Tibial nerve (tissue), 4 donors: ENCODE measurements at places on chromosomes 16 and 17. TPM values are rescaled to one million over a fixed set of nuclear protein-coding genes. Genes with fewer than 3 reads are reported as not detected.

Gene RASL10B
- total RNA-seq: 25.3 TPM

Gene ABCA9
- 118 TPM for total RNA-seq

Gene DRC3
- total RNA-seq: 5.0 TPM

Gene HP
- 24.9 TPM for total RNA-seq
